ENCODE measurements at places on chromosomes 12 and 14. TPM values are rescaled to one million over a fixed set of nuclear protein-coding genes. Genes with fewer than 3 reads are reported as not detected.

DNA sequence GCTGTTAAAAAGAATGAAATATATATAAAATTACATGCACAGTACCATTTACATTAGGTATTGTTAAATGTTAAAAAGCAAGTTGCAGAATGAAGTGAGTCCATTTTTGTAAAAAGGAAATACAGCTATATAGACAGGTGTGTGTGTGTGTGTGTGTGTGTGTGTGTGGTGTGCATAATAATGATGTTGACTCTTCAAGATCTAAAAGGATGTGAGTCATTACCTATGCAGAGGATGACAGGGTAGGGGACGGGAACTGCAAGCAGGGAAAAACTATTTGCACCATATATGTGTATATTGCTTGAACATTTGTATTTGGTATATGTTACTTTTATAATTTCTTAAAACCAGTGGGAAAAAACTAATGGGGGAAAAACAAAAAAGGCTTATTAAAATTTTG lies 3.1 kb downstream of the C14orf39 start:
- peaks cover 4% of the 10 kb centered on the region for H3K36me3 ChIP-seq
- no peak overlapping the region for H3K4me3 ChIP-seq
- no peak overlapping the region for H3K27ac ChIP-seq
- DNase-seq, result no peak
- H3K4me1 ChIP-seq, result peaks cover 8% of the 10 kb centered on the region

DNA sequence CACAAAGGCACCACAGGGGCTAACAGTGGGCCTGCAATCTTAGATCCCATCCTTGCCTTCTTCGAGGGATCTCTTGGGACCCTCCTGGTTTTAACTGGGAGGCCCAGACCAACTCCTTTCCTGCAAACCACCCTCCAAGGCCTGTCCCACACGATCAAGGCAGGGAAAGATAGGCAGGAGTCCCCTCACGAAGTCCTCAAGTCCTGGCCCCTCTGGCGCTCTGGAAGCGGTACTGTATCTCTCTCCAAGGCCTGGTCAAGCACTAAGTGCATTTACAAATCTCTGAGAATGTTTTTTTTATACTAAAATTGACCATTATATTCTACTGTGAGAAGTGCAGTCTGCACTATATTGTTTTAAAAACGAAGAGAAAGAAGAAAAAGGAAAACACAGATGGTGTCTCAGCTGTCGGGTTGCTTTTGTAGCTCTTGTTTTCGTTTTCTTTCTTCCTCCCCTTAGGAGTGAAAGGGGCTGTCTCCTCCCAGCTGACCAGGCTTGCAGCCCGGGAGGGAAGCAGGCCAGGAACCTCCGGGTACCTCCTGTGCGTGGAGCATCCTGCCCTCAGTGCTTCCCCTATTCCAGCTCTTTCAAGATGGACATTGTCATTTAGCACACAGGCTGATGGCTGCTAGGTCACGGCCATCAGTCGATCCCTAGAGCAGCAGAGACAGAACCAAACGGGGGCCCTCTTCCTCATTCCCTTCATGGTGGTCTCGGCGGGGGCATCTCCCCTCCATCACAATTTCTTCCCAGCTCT lies 56.7 kb downstream of the FAM222A start:
- peaks cover 14% of the 10 kb centered on the region for H3K4me1 ChIP-seq
- peaks cover 2% of the 10 kb centered on the region for H3K36me3 ChIP-seq
- H3K27me3 ChIP-seq, result peaks cover 9% of the 10 kb centered on the region
- H3K27ac ChIP-seq, result no peak overlapping the region

DNA sequence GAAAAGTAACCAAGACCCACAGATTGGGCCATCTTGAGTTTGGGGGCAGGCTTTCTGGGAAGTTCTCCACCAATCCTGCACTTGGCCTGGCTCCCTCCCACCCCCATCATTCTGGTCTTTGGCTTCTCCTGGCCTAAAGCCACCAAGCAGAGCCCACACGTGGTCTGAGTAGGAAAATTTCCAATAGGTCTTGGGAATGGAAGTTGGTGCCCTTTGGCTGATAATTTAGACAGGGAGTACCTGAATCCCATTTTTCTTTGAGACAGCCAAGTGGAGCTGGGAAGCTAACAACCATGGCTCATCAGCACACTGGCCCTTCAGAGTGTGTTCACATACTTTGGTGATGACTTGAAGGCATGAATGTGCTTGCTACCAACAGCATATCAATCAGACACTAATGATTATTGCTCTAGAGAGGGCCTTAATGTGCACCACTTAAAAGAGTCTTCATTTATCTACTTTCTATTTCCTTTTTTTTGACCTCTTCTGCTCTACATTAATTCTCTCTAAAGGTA lies 156.0 kb downstream of the EGLN3 start:
- no peak overlapping the region for H3K27ac ChIP-seq
- no peak for DNase-seq

GRCh38 chr12:99759444-99759843 lies 111.9 kb downstream of the GARIN6 start:
- no peak overlapping the region for H3K4me3 ChIP-seq
- no peaks in the 10 kb centered on the region for H3K27me3 ChIP-seq
- H3K27ac ChIP-seq, result no peak overlapping the region
- no peaks in the 10 kb centered on the region for H3K36me3 ChIP-seq
- H3K4me1 ChIP-seq, result no peaks in the 10 kb centered on the region
- DNase-seq, result no peak

Gene ARMH4
- 10.5 TPM for total RNA-seq

Gene POLE2
- 6.7 TPM for total RNA-seq

GRCh38 chr14:55332654-55333570 lies 61.7 kb downstream of the FBXO34 start:
- no peak overlapping the region for H3K27ac ChIP-seq
- no peaks in the 10 kb centered on the region for H3K4me1 ChIP-seq
- no peaks in the 10 kb centered on the region for H3K27me3 ChIP-seq
- no peaks in the 10 kb centered on the region for H3K36me3 ChIP-seq

GRCh38 chr12:49798248-49798647 lies 30.0 kb downstream of the NCKAP5L start:
- peaks cover 12% of the 10 kb centered on the region for H3K27me3 ChIP-seq
- H3K4me1 ChIP-seq, result peaks cover 4% of the 10 kb centered on the region
- no peak for DNase-seq
- no peak overlapping the region for H3K4me3 ChIP-seq
- H3K36me3 ChIP-seq, result peaks cover 28% of the 10 kb centered on the region
- H3K27ac ChIP-seq, result no peak overlapping the region

DNA sequence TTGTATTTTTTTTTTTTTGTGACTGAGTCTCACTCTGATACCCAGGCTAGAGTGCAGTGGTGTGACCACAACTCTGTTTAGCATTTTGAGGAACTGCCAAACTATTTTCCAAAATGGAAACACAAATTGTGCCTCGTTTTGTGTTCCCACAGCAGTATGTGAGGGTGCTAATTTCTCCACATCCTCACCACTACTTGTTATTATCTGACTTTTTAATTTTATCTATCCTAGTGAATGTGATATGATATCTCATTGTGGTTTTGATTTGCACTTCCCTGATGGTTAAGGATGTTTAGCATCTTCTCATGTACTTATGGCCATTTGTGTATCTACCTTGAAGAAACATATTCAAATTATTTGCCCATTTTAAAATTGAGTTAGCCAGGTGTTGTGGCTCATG lies 62.4 kb downstream of the SRGAP1 start:
- H3K36me3 ChIP-seq, result peaks cover 11% of the 10 kb centered on the region
- peaks cover 34% of the 10 kb centered on the region for H3K4me1 ChIP-seq
- H3K27ac ChIP-seq, result peak overlapping the region; percentile 41
- H3K4me3 ChIP-seq, result peak overlapping the region; percentile 35
- no peak for DNase-seq

Gene ANO2
- total RNA-seq, result 4.5 TPM

Gene FAM186B
- total RNA-seq, result 1.9 TPM

Gene NGB
- not detected for total RNA-seq
